ENCODE measurements at places on chromosomes 6 and 20.
A peak's percentile ranks its signal among the peaks of the same experiment; 100 is the strongest.

GRCh38 chr6:1336246-1336843 is 24.4 kb downstream of the FOXQ1 start:
- no peak for DNase-seq

DNA sequence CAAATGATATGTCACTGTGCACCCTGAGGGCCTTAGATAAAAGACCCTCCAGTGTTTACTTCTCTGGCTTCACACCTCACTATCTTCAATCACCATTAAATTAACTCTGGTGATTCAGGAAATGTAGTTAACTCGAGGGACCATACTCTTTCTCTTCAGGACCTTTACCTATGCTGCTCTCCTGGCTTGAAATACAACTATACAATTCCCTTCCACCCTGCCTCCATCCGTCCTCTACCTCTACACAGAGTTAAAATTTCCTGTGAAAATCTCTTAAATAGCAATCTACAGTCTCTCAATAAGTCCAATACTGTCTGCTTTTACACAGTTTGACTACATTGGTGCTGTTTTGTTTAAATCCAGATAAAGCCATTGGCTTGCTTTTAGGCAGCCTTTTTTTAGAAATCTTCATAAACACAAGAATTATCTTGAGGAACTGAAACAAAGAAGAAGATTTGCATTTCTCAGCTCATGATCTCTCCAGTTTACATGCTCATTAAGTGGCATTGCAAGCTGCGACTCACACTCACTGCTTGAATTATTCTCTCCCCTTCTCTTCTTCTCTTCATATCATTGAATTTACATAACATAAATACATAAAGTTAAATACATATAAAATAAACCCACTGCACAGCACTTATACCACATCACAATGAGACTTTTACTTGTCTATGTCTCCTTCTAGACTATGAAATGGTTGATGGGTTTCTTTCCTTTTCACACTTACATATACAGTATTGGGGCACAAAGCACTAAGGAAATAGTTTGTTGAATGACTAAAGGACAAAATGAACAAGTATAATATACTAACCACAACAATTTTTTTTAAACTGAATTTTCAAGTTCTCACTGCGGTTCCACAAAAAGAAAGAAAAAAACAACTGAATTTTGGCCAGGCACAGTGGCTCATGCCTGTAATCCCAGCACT is 239.0 kb upstream of the KCNQ5 start:
- DNase-seq = no peak

DNA sequence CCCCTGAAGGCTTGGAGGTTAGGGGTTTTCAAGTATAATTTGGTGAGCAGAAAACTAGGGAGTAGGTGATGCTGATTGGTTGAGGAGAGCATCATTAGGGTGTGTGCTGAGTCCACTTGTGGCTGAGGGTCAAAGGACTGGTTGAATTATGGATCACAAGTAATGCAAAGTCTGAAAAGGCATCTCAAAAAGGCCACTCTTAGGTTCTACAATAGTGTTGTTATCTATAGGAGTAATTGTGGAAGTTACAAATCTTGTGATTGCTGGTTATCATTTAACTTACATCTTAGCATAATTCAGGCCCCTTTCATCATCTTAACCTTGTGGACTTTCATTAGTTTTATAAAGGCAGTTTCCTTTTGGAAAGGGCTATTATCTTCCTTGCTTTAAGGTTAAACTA is 60.8 kb downstream of the UBR2 start:
- DNase-seq = no peak

DNA sequence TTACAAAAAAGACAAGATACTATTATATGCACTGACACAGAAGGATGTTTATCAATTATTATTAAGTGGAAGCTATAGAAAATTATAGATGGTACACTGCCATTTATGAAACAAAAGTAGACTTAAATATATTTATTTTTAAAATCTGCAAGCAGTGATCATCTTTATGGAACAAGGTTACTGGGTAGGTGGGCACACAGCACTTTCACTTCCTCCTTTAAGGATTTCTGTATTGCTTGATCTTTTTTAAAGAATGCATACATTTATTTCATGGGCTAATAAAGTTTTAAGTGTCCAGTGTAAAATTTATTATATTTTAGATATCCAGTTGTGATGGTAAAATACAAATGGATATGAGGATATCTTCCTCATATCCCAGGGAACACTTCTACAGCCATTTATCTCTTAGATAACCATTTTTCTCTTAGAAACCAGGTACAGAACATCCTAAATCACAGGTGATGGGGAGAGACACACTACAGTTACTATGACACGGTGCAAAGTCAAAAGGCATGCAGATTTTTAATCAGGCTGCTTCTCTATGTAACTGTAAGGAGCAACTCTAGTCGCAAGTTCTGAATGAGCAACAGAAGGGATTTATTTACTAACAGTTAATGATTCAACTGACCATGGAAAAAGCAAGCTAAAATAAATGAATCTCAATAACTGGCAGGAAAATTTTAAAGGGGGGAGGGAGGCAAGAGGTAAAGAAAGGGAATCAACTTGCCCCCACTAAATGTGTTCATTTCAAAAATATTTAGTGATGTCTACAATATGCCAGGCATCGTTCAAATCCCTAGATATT is 2.2 kb downstream of the FBXL4 start:
- no peak for DNase-seq

GRCh38 chr6:51167468-51167867 is 348.8 kb downstream of the TFAP2B start:
- no peak for DNase-seq

DNA sequence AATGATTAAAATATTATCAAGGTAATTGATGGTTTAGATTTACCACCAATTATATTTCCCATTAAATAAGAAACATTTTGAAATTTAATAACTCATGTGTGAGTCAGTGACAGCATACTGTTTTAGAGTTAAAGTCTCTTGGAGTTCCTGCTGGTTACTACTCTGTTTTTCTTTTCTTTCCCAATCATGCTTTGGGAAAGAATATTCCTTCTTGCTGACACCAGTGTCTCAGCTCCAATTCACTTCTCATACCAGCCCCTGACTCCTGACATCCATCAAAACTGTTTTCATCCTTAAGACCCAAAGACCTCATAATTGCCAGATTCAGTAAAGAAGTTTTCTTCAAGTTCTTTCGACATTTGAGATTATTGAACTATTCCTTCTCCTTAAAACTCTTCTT is 50.3 kb downstream of the AIG1 start:
- DNase-seq = no peak

DNA sequence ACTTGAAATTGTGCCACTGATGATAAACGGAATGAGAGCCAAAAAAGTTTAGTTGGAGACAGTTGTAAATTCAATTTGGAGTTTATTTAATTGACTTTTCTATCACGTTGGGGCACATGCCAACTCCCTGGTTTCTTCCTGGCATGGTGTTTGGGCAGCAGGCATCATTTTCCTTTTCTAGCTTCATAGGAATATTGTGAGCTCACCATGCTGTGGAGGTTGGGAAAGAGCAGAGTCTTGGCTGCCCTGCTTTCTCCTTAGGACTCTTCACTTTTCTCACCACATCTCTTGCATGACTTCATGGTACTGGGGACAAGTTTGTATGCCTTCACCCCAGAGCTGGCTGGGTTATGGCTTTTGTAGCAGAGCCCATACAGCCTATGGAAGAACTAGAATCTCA is 6.4 kb downstream of the SCAND1 start:
- DNase-seq = no peak

DNA sequence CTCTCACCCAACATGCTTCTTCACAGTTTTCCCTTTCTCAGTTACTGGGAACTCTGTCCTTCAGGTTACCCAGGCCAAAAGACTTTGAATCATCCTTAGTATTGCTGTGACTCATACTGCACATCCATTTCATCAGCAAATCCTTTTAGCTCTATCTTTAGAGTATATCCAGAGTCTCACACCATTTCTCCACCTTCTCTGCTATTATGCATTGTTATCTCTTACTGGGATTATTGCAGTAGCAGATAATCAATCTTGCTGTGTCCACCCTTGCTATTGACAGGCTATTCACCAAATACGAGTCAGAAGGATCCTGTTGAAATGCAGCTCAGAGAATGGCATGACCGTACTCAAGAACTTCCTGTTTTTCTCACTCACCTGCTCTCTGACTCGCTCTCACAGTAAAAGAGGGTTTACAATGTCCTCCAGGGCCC is 57.3 kb downstream of the BCKDHB start:
- no peak for DNase-seq

GRCh38 chr6:6470123-6470522 is 118.4 kb upstream of the LY86 start:
- no peak for DNase-seq

DNA sequence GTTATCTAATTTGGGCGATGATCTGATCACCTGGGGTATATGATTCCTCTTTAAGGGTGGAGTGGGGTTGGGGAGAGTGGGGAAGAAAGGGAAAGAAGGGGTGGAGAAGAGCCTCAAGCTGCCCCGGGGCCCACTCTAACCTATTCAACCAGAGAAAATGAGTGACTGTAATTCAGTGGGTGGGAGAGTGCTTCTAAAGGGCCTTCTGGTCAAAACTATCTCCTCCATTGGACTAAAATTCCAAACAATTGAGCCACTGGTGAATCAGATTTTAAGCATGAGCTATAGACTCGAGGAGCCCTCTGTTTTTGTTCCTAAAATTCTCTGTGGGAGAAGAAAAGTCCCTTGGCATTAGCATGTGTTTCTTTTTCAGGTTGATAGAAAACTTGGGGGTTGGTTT is 296.8 kb downstream of the CLIC5 start:
- no peak for DNase-seq

DNA sequence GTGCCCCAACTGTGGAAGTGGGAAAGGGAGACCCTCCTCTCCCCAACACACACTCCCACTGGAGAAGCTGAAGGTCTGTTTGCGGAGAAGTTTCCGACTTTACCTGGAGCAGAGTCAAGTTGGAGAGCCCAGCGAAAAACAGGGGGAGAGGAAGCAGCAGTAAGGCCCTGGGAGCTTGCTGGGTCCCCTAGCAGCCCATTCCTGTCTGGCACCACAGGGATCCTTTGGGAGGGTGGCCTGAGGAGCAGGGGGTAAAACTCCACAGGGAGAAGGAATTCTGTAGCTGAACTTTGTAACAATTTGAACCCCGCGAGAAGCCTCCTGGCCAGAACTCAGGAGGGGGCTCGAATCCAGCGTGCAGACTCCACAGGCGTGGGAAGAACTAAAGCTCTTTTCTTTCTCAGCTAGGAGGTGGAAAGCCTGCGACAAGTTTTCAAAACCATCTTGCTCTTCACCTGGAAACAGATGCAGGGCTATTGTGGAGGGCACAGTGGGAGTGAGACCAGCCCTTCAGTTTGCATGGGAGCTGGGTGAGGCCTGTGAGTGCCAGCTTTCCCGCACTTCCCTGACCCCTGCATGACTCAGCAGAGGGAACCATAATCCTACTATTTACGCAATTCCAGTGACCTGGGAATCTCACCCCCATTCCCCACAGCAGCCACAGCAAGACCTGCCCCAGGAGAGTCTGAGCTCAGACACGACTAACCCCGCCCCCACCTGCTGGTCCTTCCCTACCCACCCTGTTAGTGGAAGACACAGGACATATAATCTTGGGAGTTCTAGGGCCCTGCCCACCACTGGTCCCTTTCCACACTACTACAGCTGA is 25.8 kb downstream of the SERPINB9 start:
- no peak for DNase-seq

DNA sequence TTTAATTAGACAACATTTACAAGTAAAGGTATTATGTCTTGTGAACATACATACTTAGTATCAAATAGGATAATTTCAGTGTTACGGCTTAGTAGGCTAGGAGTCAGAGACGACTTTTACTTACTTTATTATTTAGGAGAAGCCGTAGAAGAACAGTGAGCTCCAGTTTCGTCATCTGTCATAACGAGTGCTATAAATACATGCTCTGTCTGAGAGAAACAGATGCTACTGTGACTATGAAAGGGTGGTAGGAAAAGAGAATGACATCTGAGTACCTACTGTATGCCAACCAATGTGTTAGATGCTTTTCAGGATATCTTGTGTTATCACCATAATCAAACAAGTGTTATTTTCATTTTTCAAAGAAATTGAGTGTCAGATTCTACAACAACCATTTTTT is 119.0 kb downstream of the EYA4 start:
- DNase-seq = no peak

DNA sequence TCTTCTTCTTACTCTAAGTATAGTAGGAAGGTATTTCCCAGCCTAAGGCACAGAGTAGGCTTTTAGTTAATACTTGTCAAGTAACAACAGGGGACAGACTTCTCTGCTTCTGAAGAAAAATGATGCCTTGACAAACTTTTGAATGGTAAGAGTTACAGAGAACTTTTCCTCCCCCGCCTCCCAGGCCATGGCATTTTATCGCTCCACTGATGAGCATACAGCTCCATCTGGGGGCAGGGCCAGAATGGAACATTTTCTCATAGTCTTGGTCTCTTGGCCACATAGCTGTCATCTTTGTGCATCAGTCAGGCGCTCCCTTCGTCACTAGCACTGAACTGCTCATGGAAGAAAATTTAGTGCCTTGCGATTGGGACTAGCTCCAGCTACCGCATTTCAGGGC is 1066.8 kb upstream of the CITED2 start:
- peak; percentile 22 for DNase-seq

DNA sequence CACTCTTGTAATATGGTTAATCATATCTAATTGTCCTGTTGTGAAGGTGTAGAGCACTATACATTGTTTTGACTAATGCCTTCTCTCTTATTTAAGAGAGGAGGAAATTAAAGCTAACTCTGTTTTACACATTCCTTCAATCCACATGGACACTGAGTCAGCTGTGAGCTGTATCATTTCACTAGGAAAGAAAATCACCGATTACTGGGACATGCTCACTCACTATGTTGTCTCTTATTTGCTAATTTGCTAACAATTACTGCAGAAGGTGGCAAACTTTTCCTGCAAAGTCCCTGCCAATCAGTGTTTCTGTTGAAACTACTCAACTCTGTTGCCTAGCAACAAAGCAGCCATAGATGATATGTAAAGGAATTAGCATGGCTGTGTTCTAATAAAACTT is 98.2 kb downstream of the BCAS1 start:
- DNase-seq = no peak

- DNase-seq = no peak
Observed at GRCh38 chr6:119264854-119265397, 84.6 kb downstream of the MAN1A1 start.

DNA sequence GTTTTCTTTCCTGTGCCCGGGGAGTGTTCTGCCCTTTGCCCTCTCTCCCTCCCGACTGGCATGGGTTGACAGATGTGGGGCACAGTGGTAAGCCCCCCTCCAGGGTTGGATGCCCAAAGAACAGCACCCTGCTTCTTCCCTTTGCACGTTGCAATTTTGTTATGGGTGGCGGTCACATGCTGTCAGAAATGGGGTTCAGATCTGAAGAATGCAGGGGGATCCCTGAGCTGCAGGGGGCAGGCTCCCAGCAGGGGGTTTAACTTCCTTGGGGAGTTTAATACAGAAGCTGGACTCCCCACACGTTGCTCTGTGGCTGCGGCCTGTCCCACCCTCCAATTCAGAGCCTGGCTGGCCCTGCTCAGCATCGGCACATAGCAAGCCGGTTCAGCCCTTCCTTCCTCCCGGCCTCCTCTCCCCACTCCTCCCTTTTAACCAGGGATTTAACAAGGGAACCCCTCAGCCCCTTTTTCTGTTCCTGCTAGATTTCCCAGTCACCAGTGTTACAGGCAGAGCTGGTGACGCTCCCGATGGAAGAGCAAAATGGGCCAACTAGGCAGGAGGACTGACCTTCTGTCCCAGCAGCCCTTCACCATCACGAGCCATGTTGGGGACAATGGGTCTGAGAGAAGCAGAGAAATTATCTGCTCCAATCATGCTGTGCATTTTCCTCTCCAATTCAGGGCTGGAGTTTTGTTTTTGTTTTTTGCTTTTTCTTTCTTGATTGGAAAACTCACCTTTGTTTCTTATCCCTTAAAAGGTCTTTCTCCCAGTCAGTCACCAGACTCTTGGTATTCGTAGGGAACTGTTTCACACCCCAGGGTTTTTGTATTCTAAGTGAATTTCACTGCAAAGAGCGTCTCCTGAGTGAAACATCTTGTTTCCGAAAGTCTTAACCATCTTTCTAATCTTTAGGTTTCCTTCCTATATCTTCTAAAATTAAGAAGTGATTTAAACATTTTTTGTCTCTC is 6.8 kb downstream of the FOXF2 start:
- DNase-seq = no peak

All from mesothelial cell of epicardium (in vitro differentiated cells).